ENCODE measurements at places on chromosomes 6 and 20. TPM values are rescaled to one million over a fixed set of nuclear protein-coding genes. Genes with fewer than 3 reads are reported as not detected.

Gene GTSF1L
- not detected for total RNA-seq

Gene SLC35D3
- 0.16 TPM for total RNA-seq

Gene WFDC12
- total RNA-seq: not detected

Gene PACRG
- total RNA-seq: 5.6 TPM

Gene RPS10
- 1,395 TPM for total RNA-seq

Gene SMIM26
- 60.9 TPM for total RNA-seq

Gene WFDC10B
- not detected for total RNA-seq

Gene TRIM38
- 13.4 TPM for total RNA-seq

Gene HLA-G
- not detected for total RNA-seq

Gene SAMD3
- 6.3 TPM for total RNA-seq

Gene VNN1
- total RNA-seq: 0.63 TPM

Gene MCCD1
- not detected for total RNA-seq

Gene GPR63
- total RNA-seq: 9.7 TPM

Gene PXDC1
- 26.6 TPM for total RNA-seq

Gene ANGPT4
- total RNA-seq: 0.21 TPM

Gene SNAP91
- 5.2 TPM for total RNA-seq

Gene HRH3
- 0.16 TPM for total RNA-seq

Gene USP49
- total RNA-seq: 4.9 TPM

Gene WFDC5
- 0.26 TPM for total RNA-seq

Gene POU5F1
- 3.0 TPM for total RNA-seq

Gene GABBR1
- total RNA-seq: 39.1 TPM

Gene NRN1
- 4.5 TPM for total RNA-seq

Gene MUC21
- not detected for total RNA-seq

Gene ALDH8A1
- total RNA-seq: 1.1 TPM

Gene RIPOR2
- 14.1 TPM for total RNA-seq

Gene FOXS1
- 4.7 TPM for total RNA-seq

Gene KCNK15
- 0.21 TPM for total RNA-seq

Gene PNPLA1
- total RNA-seq: not detected

Data from urinary bladder (tissue), 4 donors.